Stimulated activated memory B cell treated with anti-CD40 and anti-IgM and Interleukin-4, amounts not matched to agents 10 μg/mL and 1 μg/mL and 100 μg/mL, for 72 hours (primary cell): ENCODE measurements at places on chromosomes 2 and 18.

GRCh38 chr2:81171447-81171846 lies 866.9 kb upstream of the LRRTM1 start:
- no peak overlapping the region for H3K4me3 ChIP-seq
- H3K27me3 ChIP-seq = no peaks in the 10 kb centered on the region
- no peak overlapping the region for H3K27ac ChIP-seq
- H3K36me3 ChIP-seq = no peaks in the 10 kb centered on the region
- no peaks in the 10 kb centered on the region for H3K4me1 ChIP-seq
- ATAC-seq = no peak

- no peaks in the 10 kb centered on the region for H3K4me1 ChIP-seq
- no peaks in the 10 kb centered on the region for H3K27me3 ChIP-seq
- no peak for ATAC-seq
- H3K27ac ChIP-seq = no peak overlapping the region
- H3K4me3 ChIP-seq = no peak overlapping the region
Observed at GRCh38 chr18:14089781-14090180, 42.5 kb downstream of the ZNF519 start.

- H3K36me3 ChIP-seq = no peaks in the 10 kb centered on the region
- ATAC-seq = peak; percentile 45
- no peaks in the 10 kb centered on the region for H3K4me1 ChIP-seq
- no peak overlapping the region for H3K27ac ChIP-seq
Observed at GRCh38 chr2:73651591-73652230, 9.5 kb upstream of the NAT8 start.

DNA sequence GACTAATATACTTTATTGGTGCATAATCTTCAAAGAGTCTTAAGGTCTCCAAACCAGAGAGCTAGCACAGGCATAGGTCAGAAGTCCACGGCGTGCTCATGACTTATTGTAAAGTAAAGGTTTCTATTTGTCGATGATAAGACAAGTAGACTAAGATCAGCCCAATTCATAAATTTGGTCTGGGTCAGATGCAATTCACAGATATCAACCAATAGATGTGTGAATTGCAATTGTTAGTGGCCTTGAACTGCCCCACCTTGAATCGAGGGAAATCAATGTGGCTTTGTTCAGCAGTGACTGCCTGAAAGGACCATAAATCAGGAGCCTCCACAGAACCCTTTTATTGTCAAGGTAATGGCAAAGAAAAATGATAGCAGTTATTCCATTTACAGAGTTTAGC lies 39.1 kb upstream of the CPS1 start:
- no peaks in the 10 kb centered on the region for H3K4me1 ChIP-seq
- no peaks in the 10 kb centered on the region for H3K36me3 ChIP-seq
- no peak overlapping the region for H3K27ac ChIP-seq

- peaks cover 14% of the 10 kb centered on the region for H3K27me3 ChIP-seq
- H3K4me3 ChIP-seq = no peak overlapping the region
- H3K36me3 ChIP-seq = no peaks in the 10 kb centered on the region
- no peak for ATAC-seq
- H3K4me1 ChIP-seq = no peaks in the 10 kb centered on the region
- H3K27ac ChIP-seq = no peak overlapping the region
Observed at GRCh38 chr2:7262727-7263126, 345.5 kb downstream of the RNF144A start.

DNA sequence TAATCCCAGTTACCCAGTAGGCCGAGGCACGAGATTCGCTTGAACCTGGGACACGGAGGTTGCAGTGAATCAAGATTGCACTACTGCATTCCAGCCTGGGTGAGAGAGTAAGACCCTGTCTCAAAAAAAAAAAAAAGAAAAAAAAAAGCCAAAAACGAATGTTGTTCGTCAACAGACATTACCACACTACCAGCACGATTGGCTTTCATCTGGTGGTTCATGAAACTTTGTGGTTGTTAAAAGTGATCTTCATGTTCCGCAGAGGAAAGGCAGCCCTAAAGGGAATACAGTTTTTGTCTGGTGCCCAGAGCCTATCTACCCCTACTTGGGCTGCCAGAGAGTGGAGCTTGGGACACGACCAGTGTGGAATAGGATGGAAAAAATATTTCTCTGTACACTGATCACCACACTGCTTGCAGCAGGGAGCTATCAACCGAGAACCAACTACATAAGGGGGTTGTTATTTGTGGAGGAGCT lies 13.6 kb upstream of the CXCR4 start:
- peak; percentile 21 for ATAC-seq
- H3K4me3 ChIP-seq = peak overlapping the region; percentile 68
- no peaks in the 10 kb centered on the region for H3K27me3 ChIP-seq
- H3K27ac ChIP-seq = peak overlapping the region; percentile 93
- H3K4me1 ChIP-seq = peaks cover 91% of the 10 kb centered on the region
- no peaks in the 10 kb centered on the region for H3K36me3 ChIP-seq

- no peak overlapping the region for H3K27ac ChIP-seq
- no peak for ATAC-seq
- no peaks in the 10 kb centered on the region for H3K36me3 ChIP-seq
- peaks cover 49% of the 10 kb centered on the region for H3K27me3 ChIP-seq
Observed at GRCh38 chr2:70939839-70940580, 4.3 kb downstream of the ATP6V1B1 start.

- H3K36me3 ChIP-seq = no peaks in the 10 kb centered on the region
- ATAC-seq = no peak
- no peak overlapping the region for H3K4me3 ChIP-seq
- H3K4me1 ChIP-seq = peaks cover 22% of the 10 kb centered on the region
- no peaks in the 10 kb centered on the region for H3K27me3 ChIP-seq
Observed at GRCh38 chr2:217795067-217795466, 207.7 kb downstream of the TNS1 start.

- no peaks in the 10 kb centered on the region for H3K27me3 ChIP-seq
- ATAC-seq = no peak
- no peak overlapping the region for H3K27ac ChIP-seq
- no peaks in the 10 kb centered on the region for H3K4me1 ChIP-seq
- H3K36me3 ChIP-seq = peaks cover 43% of the 10 kb centered on the region
Observed at GRCh38 chr2:239190921-239191885, 209.6 kb downstream of the HDAC4 start.

DNA sequence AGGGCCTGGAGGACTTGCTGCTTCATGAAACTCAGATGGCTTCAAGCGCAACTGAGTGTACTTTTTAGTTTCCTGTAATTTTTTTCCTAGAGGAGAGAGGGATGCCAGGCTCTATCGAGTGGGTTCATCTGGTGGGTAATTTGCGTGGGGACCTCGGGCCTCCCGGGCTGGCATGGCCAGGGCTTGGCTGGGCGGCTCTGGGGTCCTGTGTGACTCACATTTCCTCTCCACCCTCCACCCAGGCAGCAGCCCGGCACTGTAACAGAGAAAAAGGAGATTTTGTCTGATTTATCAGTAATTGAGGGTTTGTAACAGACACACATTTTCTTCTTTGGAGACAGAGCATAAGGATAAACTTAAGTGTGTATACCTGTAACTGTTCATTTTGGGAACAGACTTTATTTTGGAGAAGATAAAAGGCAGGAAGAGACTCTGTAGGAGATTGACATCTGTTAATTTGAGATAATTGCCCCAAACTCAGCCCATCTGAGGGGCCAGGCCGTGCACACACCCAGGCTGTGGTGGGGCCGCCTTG lies 64.3 kb downstream of the NFATC1 start:
- peaks cover 63% of the 10 kb centered on the region for H3K36me3 ChIP-seq
- no peaks in the 10 kb centered on the region for H3K27me3 ChIP-seq
- peak overlapping the region; percentile 97 for H3K27ac ChIP-seq
- H3K4me1 ChIP-seq = peaks cover 62% of the 10 kb centered on the region

DNA sequence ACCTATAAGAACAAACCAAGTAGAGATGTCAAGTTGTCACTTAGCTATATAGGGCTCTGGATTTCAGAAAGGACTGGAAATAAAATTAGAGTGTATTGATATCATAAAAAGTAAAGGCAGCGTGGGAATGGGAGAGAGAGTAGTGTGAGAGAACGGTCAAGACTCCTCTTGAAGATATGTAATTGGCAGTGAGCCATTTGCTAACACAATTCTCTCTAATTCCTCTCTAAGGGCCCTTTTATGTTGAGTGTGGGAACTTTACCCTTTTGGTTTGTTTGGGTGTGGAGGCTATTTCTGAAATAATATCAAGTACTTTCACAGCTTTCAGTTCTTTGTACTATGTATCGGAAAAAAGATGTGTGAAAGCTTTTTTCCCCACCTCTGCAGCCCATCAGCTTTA lies 196.8 kb downstream of the LRRTM4 start:
- ATAC-seq = no peak
- H3K27ac ChIP-seq = no peak overlapping the region
- no peak overlapping the region for H3K4me3 ChIP-seq
- no peaks in the 10 kb centered on the region for H3K4me1 ChIP-seq
